ENCODE measurements at places on chromosomes 1 and 21.

DNA sequence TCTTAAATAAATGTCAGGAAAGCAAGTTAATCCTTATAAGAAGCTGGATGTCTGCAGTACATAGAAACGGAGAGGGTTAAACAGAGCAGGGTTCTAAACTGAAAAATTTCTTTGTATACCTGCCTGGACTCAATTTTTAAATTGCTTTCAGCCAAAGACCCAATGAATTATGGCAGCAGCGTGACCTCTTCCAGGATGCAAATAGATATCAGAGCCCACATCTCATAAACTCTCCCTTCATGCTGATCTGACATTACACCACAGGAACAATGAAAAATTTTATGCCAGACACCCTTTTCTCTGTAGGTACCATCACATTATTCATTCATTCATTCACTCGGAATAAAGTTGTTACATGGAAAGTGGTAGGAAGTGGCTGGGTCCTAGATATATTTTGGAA lies 236.4 kb downstream of the NUF2 start:
- DNase-seq, result no peak

GRCh38 chr1:228902781-228903433 lies 167.6 kb downstream of the RHOU start:
- DNase-seq, result no peak

DNA sequence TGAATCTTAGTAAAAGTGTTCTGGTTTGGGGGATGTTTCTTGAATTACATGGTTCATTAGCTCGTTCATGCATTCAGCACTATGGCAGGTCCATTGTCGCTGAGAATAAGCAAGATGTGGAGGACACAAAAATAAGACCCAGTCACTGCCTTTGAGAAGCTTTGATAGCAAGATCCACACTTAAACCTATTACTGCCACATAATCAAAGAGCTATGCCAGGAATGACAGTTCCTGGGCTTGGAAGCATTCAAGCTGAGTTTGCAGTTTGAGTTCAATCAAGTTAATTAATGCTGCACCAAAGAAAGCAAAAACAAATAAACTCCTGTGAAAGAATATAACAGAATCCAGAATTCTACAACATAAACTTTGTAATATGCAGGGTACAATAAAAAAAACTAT lies 131.8 kb downstream of the MIS18A start:
- no peak for DNase-seq

- DNase-seq, result peak; percentile 59
These were observed 28.7 kb downstream of the NBPF3 start for GRCh38 chr1:21468599-21468998.

DNA sequence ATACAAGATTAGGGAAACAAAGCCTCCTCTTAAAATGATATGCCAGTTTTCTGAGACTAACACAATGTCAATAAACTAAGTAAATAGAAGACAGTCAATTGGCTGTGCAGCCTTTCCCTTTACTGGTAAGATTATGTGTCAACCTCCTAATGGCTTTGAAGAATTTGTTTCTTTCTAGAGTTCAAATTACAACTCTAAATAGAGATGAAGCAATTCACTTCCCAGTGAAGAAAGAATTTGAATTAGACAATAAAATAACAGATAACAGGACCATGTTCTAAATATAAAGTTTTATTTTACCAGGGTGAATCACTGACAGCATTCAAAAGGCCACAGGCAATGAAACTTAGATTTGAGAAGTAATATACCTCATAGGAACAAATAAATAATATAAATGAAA lies 680.3 kb downstream of the PLA2G4A start:
- DNase-seq, result no peak

GRCh38 chr1:64087768-64088167 lies 115.7 kb upstream of the UBE2U start:
- DNase-seq, result no peak

Measured in activated CD4-positive, alpha-beta T cell treated with anti-CD3 and anti-CD28 coated beads for 48 hours (primary cell).